ENCODE measurements at places on chromosomes 16 and 17.

DNA sequence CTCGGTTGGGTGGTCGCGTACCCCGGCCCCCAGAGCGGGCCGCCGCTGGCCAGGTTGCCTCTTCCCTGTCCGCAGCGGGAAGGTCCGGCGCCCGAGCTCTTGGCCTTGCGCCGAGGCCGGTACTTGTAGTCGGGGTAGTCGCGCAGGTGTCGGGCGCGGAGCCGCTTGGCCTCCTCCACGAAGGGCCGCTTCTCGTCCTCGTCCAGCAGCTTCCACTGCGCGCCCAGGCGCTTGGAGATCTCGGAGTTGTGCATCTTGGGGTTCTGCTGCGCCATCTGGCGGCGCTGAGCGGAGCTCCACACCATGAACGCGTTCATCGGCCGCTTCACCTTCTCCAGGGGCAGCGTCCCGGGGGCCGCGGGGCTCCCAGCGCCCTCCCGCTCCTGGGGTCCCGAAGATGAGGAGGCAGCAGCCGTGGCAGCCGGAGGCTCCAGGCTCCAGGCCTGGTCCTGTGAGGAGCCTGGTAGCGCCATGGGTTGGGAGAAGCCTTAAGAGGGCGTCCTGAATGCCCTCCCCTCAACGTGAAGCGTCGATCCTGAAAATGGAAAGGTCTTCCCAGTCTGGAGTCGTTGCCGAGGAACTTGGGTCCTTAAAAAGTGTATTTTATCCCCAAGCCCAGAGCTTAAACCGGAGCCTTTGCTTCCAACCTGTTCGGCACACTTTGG, 558 bp downstream of the SOX15 start:
- no peak overlapping the region for H3K4me3 ChIP-seq
- H3K27ac ChIP-seq = no peak overlapping the region
- H3K4me1 ChIP-seq = peaks cover 8% of the 10 kb centered on the region
- no peaks in the 10 kb centered on the region for H3K27me3 ChIP-seq
- peak; percentile 77 for DNase-seq

- no peak overlapping the region for H3K4me3 ChIP-seq
- H3K27ac ChIP-seq = no peak overlapping the region
- H3K27me3 ChIP-seq = no peaks in the 10 kb centered on the region
- no peak for DNase-seq
Measured at GRCh38 chr17:76696763-76697701, 13.7 kb downstream of the MXRA7 start.

GRCh38 chr16:35628976-35629375, 2169.6 kb downstream of the TP53TG3F start:
- no peaks in the 10 kb centered on the region for H3K36me3 ChIP-seq
- H3K4me1 ChIP-seq = no peaks in the 10 kb centered on the region
- no peak overlapping the region for H3K4me3 ChIP-seq
- H3K27me3 ChIP-seq = no peaks in the 10 kb centered on the region
- H3K27ac ChIP-seq = no peak overlapping the region

- H3K4me3 ChIP-seq = no peak overlapping the region
- H3K4me1 ChIP-seq = no peaks in the 10 kb centered on the region
- no peaks in the 10 kb centered on the region for H3K27me3 ChIP-seq
- H3K36me3 ChIP-seq = no peaks in the 10 kb centered on the region
- no peak for DNase-seq
- no peak overlapping the region for H3K27ac ChIP-seq
Measured at GRCh38 chr17:30908717-30909420, 2.8 kb upstream of the TEFM start.

- H3K4me3 ChIP-seq = peak overlapping the region; percentile 89
- no peaks in the 10 kb centered on the region for H3K27me3 ChIP-seq
- DNase-seq = no peak
- no peaks in the 10 kb centered on the region for H3K36me3 ChIP-seq
- no peaks in the 10 kb centered on the region for H3K4me1 ChIP-seq
Measured at GRCh38 chr17:47894498-47895346, 1.3 kb upstream of the SP2 start.

DNA sequence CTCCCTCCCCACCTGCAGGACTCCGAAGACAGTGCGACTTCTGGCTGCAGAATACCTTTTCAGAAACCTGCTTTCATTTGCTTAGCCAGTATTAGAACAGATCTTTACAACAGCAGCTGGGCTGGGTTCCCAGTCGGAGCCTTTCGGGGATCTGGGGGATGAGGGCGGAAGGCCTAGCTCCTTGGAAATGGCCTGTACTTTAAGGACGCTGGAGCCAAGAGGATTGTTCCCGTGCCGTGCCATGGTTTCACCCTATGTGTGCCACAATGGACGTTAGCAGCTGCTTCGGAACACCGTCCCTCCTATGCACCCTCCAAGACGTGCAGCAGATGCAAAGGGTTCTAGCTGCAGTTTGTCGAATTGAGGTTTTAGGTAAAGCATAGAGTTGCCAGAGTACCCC, 16.2 kb downstream of the KCTD2 start:
- no peak overlapping the region for H3K27ac ChIP-seq
- no peak for DNase-seq
- H3K36me3 ChIP-seq = no peaks in the 10 kb centered on the region
- H3K4me3 ChIP-seq = no peak overlapping the region
- no peaks in the 10 kb centered on the region for H3K4me1 ChIP-seq

- no peaks in the 10 kb centered on the region for H3K36me3 ChIP-seq
- no peaks in the 10 kb centered on the region for H3K27me3 ChIP-seq
- H3K4me3 ChIP-seq = no peak overlapping the region
- H3K4me1 ChIP-seq = no peaks in the 10 kb centered on the region
- no peak overlapping the region for H3K27ac ChIP-seq
Measured at GRCh38 chr17:77942112-77942988, 16.2 kb upstream of the TNRC6C start.

- peak; percentile 76 for DNase-seq
- peaks cover 51% of the 10 kb centered on the region for H3K36me3 ChIP-seq
- no peak overlapping the region for H3K4me3 ChIP-seq
- H3K27ac ChIP-seq = no peak overlapping the region
- no peaks in the 10 kb centered on the region for H3K27me3 ChIP-seq
Measured at GRCh38 chr17:42904110-42904469, 3.5 kb downstream of the G6PC1 start.

DNA sequence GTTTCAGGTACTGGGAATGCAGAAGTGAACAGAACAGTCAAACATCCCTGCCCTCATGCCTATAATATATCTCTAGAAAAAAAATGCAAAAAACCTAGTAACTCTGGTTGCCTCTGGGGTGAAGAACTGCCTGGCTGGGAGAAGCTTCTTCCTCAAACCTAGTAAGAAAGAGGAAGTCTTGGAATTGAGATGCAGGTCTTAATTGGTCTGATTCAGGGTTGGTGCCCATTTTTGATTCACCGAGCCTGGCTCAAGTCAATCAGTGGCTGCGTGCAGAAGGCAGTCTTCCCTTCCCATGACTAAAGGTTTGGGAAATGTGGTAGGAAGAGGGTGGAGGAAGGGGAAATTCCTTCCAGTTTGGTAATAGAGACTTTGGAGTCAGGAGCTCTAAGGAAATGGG, 22.4 kb downstream of the CDRT15 start:
- no peaks in the 10 kb centered on the region for H3K36me3 ChIP-seq
- H3K4me1 ChIP-seq = peaks cover 6% of the 10 kb centered on the region
- DNase-seq = no peak
- no peak overlapping the region for H3K4me3 ChIP-seq
- H3K27ac ChIP-seq = no peak overlapping the region
- H3K27me3 ChIP-seq = no peaks in the 10 kb centered on the region

DNA sequence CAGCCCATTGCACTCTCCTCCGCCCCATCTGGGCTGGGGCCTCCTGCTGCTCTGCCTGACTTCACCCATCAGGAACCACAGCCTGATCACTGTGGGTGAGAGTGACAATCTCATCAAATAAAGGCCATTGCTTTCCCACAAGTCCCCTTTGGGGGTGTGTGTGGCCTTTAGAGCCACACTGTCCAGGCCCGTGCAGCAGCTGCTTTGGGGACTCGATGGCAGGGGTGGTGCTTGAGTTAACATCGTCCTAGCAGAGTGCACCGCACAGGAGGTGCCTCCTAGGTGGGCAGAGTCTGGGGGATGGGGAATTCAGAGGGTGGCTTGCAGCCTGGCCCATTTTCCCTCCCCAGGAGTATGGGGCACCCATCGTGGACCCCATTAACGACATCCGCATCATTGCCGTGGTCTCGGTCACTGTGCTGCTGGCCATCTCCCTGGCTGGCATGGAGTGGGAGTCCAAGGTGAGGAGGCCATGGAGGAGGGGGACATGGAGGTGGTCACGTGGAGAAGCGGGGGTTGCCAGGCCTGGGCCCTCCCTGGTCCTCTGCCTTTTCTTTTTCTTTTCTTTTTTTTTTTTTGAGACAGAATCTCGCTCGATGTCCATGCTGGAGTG, 5.4 kb downstream of the SLC12A3 start:
- no peak for DNase-seq
- H3K36me3 ChIP-seq = no peaks in the 10 kb centered on the region
- no peaks in the 10 kb centered on the region for H3K4me1 ChIP-seq
- H3K27me3 ChIP-seq = no peaks in the 10 kb centered on the region
- H3K27ac ChIP-seq = no peak overlapping the region

- H3K4me3 ChIP-seq = no peak overlapping the region
- DNase-seq = peak; percentile 80
- no peaks in the 10 kb centered on the region for H3K36me3 ChIP-seq
- H3K27ac ChIP-seq = peak overlapping the region; percentile 59
- H3K4me1 ChIP-seq = peaks cover 34% of the 10 kb centered on the region
Measured at GRCh38 chr17:77383613-77384608, 243.1 kb downstream of the SEC14L1 start.

DNA sequence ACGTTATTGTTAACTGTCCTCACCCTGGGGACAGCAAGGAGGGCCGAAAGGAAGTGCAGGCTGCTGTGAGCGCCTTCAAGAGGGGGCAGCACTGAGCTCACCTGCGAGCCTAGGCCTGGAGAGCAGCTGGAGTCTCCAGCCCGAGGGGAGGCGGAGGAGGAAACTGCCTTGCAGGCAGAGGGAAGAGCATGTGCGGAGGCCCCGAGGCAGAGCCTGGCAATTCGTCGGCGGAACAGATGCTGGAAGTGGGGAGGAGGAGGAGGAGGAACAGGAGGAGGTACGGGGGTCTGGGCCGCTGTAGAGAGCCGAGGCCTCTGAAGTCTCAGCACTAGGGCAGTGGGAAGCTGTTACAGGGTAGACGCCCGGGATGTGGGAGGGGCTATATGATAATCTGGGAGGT, 49.6 kb upstream of the PLCG2 start:
- H3K27me3 ChIP-seq = no peaks in the 10 kb centered on the region
- H3K27ac ChIP-seq = no peak overlapping the region
- no peak overlapping the region for H3K4me3 ChIP-seq
- DNase-seq = no peak
- no peaks in the 10 kb centered on the region for H3K36me3 ChIP-seq

GRCh38 chr16:11025120-11025531, 80.8 kb downstream of the CLEC16A start:
- DNase-seq = no peak
- no peaks in the 10 kb centered on the region for H3K27me3 ChIP-seq
- H3K4me3 ChIP-seq = no peak overlapping the region
- H3K36me3 ChIP-seq = no peaks in the 10 kb centered on the region
- no peak overlapping the region for H3K27ac ChIP-seq

DNA sequence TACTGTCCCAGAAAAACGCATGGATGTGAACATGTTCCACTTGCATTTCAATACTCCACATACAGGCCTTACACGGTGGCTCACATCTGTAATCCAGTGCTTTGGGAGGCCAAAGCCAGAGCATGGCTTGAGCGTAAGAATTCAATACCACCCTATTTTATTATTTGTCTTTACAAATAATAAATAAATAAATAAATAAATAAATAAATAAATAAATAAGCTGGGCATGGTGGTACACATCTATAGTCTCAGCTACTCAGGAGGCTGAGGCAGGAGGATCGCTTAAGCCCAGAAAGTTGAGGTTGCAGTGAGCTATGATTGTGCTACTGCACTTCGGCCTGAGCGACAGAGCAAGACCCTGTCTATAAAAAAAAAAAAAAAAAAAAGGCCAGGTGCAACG, 53.9 kb downstream of the PLXDC1 start:
- H3K36me3 ChIP-seq = no peaks in the 10 kb centered on the region
- H3K4me3 ChIP-seq = no peak overlapping the region
- H3K4me1 ChIP-seq = no peaks in the 10 kb centered on the region
- no peak for DNase-seq

GRCh38 chr17:33072421-33073161, 80.9 kb downstream of the SPACA3 start:
- no peaks in the 10 kb centered on the region for H3K4me1 ChIP-seq
- no peaks in the 10 kb centered on the region for H3K27me3 ChIP-seq
- no peak overlapping the region for H3K27ac ChIP-seq
- no peak overlapping the region for H3K4me3 ChIP-seq
- H3K36me3 ChIP-seq = no peaks in the 10 kb centered on the region
- DNase-seq = no peak

DNA sequence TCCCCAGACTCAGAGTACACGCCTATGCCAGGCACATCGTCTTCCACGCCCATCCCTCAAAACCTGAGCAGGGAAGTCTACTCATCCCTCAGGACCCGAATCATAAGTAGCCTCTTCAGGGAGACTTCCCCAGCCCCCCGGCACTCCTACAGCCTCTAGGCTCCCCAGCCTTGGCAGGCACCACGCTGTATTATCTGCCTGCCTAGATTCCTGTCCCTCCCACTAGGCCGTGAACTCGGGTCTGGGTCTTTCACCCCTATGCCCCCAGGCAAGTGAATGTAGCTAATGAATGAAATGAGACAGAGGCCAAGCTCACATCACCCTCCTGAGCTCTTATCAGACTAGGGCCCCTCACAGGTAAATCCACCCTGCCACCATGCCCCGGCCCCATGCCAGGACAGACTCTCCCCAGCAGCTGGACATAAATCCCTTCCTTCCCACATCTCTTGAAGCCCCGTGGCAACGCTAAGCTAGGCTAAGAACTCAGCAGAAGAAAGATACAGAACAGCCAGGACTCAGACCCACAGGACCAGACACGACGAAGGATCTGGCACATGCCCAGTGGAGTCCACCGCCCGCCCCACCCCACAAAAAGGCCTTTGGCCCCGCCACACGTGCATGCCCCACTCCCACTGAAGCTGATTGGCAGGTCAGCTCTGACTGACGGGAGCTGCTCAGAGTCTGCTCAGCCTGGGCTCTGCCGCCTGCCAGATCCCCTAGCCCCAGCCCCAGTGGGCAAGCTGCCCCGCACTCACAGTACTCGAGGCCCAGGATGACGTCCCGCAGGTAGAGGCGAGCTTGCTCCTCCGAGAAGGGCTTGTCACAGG, 13.0 kb downstream of the CAMKK1 start:
- H3K4me3 ChIP-seq = no peak overlapping the region
- H3K27me3 ChIP-seq = no peaks in the 10 kb centered on the region
- no peak for DNase-seq
- H3K36me3 ChIP-seq = no peaks in the 10 kb centered on the region
- no peaks in the 10 kb centered on the region for H3K4me1 ChIP-seq
- H3K27ac ChIP-seq = no peak overlapping the region

GRCh38 chr16:87042551-87043230, 274.5 kb downstream of the C16orf95 start:
- H3K27me3 ChIP-seq = no peaks in the 10 kb centered on the region
- DNase-seq = no peak
